ENCODE measurements at places on chromosomes 2 and 18.

- DNase-seq = no peak
Measured at GRCh38 chr2:118274841-118275510, 186.7 kb downstream of the INSIG2 start.

- DNase-seq = no peak
Measured at GRCh38 chr18:9995631-9996030, 81.8 kb downstream of the VAPA start.

GRCh38 chr2:203934711-203935438, 1.7 kb upstream of the ICOS start:
- DNase-seq = no peak

GRCh38 chr2:157440404-157441071, 3.4 kb downstream of the CYTIP start:
- DNase-seq = no peak

DNA sequence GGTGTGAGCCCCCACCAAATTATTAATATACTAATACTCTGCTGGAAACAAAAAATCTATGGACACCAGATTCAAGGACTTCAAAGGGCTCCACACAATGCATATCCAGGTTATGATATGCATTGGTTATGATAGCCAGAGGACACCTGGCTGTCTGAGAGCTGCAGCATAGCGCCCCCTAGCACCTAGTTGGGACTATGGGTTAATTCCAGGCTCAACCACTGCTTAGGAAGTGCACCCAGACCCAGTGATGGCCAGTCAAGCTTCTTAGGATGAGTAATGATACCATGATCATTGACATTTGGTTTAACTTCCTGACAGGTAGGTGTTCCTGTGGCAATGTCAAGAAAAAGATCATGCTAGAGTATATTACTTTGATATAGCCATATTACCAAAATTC, 3.8 kb upstream of the FRZB start:
- no peak for DNase-seq

- peak; percentile 67 for DNase-seq
Measured at GRCh38 chr2:20424300-20425290, 22.3 kb upstream of the RHOB start.

- DNase-seq = no peak
Measured at GRCh38 chr18:46829531-46829930, 72.7 kb upstream of the ST8SIA5 start.

DNA sequence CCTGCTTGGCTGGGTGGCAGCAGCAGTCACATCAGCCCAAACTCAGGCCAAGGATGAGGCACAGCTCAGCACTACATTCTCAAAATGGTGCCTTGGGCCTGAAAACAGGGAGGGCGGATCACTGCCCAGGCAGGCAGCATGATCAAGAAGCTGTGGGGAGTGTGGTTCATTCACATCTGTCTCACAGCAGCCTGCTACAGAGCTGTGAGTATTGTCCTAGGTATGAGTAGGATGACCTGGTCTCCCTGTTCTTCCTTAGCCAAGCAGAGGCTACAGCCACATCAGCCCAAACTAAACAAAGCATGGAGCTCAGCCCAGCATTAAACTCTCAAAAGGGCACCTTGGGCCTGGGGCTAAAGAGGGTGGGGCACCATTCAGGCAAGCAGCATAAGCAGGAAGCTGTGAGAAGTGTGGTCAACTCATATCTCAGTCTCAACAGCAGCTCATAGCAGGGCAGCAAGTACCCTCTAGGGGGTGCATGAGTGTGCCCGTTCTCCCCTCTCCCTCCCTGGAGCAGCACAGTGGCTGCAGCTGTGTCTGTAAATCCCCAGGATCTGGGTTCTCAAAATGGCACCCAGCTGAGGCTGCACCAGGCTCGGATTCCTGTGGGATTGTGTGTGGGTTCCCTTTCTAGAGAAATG, 139.6 kb downstream of the TRABD2A start:
- DNase-seq = peak; percentile 19

GRCh38 chr2:155393406-155393805, 694.9 kb downstream of the KCNJ3 start:
- no peak for DNase-seq

GRCh38 chr2:221567809-221568208, 4.3 kb downstream of the EPHA4 start:
- no peak for DNase-seq

GRCh38 chr18:23231340-23232021, 96.2 kb downstream of the CABLES1 start:
- peak; percentile 97 for DNase-seq

DNA sequence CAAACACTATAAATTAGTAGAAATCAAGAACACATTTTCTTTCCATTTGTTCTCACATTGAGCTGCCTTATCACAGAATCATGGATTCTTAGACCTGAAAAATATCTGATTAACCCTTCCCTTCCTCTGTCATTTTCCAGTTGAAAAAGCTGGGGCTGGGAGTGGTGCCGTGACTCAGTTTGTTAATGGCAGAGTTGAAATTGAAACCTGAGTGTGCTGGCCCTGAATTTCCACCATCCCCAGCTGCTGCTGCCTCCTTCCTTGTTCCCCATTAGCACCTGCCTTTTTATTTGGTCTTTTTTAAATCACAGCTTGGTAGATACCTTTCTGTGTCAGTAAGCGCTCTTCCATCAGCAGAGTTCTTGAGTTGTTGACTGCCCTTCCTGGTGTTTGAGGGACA, 10.6 kb downstream of the FARP2 start:
- DNase-seq = no peak

GRCh38 chr2:45120546-45120945, 111.3 kb upstream of the SIX2 start:
- no peak for DNase-seq

DNA sequence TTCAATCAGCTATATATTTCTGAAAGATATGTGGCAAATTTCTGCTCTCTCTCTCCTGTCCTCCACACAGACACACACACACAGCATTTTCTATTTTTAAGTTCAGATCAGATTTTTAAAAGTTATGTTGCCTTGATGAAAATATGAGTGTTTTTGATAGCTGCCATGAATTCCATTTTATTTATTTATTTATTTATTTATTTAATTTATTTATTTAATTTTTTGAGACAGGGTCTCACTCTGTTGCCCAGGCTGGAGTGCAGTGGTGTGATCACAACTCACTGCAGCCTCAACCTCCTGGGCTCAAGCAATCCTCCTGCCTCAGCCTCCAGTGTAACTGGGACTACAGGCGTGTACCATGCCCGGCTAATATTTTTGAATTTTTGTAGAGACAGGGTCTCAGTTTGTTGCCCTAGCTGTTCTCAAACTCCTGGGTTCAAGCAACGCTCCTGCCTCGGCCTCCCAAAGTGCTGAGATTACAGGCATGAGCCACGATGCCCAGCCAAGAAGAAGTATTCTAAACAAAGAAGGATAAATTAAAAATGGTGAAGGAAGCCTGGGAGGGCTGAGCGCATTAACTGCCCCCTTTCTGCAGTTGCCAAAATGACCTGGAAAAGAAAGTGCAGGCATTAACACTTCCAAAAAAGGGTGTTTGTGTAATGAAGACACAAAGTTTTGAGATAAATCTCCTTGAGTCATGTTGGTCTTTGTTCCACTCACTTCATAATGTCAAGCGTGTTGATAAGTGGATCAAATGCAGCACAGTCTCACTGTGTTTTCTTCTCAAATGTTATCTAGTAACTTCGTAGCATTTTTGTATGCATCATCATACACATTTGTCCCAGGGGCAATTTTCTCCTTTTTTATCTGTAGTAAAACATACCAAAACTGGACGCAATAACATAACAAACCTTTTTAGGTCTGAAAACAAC, 11.1 kb upstream of the IMPA2 start:
- DNase-seq = no peak

GRCh38 chr2:457792-458424, 170.0 kb upstream of the ALKAL2 start:
- no peak for DNase-seq

DNA sequence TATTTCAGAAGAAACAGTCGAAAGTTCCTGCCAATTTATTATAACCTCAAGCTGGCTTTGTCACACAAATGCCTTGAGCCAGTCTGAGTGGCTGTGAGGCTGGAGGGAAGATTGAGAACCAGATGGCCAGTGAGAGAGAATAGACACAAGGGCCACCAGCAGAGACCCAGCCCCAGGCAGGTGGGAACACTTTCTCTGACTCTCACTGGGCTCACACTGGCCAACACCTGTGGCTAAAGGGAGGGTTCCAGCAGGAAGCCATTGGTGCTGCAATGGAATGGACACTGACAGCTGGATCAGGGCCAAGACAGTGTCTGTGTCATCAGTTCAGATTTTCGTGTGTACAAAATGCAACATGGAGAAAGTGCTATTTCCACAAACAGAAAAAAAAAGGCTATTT, 29.9 kb downstream of the LOXHD1 start:
- DNase-seq = no peak

DNA sequence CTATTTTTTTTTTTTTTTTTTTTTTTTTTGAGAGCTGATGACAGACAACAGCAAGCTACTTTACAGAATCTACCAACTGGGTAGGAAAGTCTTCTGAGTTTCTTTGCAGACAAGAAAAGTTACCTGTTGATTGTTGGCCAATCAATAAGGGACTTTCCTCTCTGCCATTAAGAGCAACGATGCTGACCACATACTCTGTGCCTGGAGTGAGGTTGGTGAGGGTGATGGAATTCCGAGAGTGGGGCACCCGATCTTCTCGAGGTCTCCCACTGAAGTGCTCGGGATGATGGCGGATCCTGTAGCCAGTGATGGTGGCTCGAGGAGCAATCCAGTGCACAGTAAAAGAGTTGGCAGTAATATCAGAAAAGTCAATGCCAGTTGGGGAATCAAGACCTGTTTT, 49.3 kb downstream of the FN1 start:
- DNase-seq = no peak

DNA sequence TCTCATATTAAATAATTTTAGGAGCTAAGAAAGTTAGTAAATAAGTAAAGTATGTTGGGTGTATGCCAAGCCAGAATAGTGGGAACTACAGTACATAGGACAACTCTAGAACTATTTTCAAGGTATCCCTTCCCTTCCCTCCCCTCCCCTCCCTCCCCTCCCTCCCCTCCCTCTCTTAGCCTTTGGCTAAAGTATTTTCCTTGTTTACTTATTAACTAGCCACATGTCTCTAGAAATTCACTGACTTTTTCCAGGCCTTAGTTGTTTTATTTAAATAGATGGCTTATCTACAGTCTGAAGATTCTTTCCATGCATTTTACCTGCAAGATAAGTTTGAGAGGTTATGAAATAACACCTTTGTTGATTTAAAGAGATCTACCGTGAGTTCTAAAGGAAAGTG, 402.1 kb downstream of the PARD3B start:
- DNase-seq = no peak

GRCh38 chr18:13584825-13585224, 141.5 kb downstream of the FAM210A start:
- no peak for DNase-seq

GRCh38 chr2:73104933-73105332, 7.8 kb downstream of the RAB11FIP5 start:
- DNase-seq = no peak

DNA sequence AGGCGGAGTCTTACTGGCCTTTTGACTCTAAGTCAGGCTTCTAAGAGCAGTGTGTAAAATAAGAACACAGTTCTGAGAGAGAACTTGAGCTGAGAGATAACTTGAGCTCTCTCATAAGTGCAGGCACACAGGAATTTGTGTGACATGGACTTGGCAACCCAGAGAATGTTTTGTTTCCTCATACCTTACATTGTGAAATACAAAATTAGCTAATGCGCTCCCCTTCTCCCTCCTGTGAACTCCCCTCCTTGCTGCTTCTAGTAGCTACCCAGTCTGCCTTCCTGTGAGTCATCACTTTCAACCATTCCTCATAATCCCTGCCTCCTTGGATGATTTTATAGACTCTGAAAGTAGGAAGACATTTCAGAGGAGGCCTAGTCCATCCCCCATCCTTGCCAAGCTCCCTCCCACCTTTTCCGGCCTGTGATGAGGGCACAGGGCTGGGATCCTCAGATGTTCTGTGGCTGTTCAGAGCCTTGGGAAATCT, 22.6 kb downstream of the FER1L5 start:
- DNase-seq = no peak

DNA sequence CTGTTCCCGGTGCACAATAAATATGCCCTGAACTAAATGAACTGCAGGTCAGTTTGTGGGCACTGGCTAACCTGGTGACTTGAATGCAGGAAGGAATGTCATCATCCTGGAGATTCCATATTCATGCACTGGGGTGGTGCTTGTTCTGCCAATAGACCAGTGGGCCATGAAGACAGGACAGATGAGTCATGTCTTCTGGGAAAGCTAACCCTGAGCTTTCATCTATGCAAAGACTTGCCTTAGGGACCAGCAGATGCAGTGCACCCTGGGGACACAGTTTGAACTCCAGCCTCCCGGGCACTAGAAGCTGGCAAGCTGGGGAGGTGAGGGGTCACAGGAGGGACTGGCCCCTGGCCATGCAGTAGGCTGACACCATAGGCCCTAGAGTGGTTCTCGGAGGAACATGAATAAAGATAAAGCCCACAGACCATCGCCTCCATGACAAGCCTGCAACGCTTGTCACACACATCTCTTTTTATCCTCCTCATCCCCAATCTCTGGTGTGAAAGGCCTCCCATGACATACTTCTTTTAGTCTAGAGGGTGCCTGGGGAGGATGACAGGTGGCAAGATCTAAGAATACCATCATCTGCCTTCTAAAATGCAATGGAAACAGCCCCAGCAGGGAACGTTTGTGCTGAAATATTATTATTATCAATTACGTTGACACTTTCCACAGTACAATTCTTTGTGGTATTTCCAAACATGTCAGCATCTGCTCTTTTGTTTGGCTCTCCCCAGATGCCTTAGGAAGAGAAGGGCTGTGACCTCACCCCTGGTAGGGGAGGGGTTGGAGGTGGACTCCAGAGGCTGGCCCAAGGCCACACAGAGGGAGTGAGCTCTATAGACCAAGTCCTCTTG, 267.4 kb upstream of the RAB6C start:
- DNase-seq = no peak

DNA sequence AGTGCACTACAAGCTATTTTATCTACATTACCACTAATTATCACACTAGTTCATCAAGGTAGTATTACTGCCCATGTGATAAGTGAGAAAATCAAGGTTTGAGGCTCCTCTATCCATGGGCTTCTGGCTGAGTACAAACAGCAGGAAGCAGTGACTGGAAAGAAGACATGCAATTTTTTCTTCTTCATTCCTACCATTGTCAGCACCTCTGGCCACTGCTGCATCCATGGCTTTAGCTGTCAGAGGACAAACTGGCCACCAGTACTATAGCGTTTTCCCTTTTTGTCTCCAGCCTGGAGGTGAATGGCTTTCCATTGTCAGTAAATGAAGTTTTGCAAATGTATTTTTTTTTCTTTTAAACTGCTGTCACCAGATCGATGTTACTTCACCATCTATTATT, 674.9 kb downstream of the LRP1B start:
- DNase-seq = no peak

DNA sequence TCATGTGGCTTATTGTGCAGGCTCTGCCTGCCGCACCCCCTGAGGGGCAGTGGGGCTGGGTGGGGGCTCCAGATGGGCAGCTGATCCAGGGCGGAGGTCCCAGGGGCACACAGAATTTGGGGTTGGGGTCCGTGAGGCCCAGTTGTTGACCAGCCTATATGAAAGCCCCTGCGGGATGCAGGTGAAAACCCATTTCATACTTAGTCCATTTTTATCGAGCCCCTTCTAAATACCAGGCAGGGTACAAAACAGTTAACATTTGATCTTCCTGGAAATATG, 30.6 kb downstream of the MYO7B start:
- no peak for DNase-seq

DNA sequence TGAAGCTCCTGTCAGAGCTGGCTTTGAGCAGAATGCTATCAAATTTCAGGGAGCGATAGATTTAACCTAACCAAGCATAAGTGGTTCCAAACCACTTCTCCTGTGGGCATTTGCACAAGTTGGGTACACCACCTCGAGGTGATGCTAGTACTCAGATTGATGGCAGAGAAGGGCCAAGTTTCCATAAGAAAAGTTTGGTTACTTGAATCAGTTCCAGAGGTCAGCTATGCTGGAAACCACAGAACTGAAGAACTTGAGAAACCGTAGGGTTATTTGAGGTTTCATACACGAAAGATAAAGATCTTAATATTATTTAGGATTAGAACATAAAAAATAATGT, 238.2 kb upstream of the SOX11 start:
- DNase-seq = no peak
